ENCODE measurements at places on chromosomes 2 and 18.

DNA sequence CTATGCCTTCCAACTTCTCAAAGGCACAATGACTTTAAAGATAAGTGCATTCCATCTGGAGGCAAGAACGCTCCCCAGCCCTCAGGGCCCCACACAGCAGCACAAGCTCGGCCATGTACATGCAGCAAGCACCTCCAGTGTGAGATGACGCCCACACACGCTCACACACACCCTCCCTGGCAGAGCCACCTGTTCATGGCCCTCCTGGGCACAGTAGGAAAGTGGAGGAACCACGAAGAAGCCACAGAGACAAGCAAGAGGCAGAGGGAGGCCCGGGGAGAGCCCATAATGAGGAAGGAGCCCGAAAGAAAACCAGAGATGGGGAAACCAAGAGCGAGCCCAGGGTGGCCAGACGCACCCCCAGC, 21.7 kb downstream of the BIN1 start:
- DNase-seq = no peak

DNA sequence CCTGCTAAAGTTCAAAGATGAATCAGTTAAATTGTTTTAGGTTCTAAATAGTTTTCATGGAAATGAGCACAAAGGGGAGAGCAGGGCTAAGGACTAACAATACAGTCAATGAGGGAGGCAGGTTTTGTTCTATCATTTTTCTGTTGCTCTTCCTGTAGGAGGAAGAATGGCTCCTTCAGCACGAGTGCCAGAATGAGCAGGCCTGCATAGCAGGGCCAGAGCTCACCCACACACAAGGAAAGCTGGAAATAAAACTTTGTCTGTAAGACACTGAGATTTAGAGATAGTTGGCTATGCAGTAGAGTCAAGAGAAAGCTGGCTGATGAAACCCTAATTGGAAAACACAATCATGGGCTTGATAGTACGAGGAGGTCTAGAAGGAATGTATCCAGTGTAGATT, 313.3 kb downstream of the MBD2 start:
- no peak for DNase-seq

DNA sequence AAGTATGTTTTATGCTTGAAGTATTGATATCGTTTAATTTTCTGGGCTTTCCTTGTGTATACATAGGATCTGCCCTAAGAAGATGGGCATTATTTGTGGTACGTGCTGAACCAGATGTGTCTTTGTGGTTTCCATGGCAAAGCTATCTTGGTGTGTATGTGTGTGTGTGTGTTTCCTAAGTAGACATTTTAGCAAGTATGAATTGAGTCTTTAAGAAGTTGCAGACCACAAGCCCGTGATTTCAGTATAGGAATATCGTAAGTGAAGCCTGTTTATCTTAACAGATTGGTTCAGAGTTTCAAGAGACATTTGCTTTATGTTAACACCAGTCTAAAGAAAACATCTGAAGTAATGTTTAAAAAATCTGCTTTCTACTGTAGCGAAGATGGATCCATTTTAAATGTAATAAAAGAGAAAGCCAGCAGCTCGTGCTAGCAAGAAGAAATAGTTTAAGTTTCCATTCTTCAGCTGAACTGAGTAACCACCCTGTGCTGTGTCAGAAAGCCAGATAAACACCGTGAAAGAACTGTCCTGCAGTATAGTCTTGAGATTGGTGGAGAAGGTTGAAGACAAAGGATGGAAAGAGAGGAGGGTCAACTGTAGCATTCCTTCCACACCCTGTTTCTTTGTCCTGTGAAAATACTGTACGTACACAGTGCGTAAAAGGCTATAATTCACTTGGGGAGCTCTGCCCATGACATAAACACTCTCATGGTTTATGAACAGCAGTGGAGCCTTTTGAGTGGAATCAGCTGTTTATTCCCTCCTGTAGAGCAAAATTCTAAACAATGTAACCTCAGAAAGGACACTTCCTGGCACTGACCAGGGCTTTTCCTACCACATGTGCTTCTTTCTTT, 91.9 kb upstream of the FOSL2 start:
- no peak for DNase-seq

DNA sequence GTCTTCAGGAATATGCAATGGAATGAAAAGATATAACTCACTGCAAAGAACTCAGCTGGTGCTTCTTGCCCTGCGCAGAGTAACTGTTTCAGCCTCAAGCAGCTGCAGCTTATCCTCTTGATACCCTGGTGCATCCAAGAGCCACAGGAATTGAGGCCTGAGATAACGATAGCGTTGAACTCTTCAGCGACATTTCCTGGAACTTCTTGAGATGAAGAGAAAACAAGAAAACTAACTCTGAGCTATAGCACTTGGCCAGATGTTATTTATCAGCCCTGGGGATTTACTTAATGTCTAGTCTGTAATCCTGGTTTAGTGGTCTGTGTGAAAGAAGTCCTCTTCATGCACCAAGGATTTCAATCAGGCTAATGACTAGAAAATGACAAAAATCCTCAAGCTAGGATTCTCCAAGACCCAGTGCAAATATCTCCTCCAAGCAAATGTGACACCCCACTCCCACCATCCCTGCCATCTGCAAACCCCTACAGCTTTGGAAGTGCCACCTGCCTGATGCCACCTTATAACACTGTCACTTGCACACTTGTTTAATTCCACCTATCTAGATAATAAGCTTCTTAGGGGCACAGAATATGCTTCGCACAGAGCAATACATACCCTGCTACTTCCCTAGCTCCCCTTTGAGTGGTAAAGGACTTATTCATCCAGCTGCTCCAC, 40.6 kb downstream of the EHD3 start:
- DNase-seq = no peak

GRCh38 chr2:101790416-101790815, 92.9 kb downstream of the MAP4K4 start:
- DNase-seq = no peak

- no peak for DNase-seq
These were observed 37.3 kb downstream of the MARCO start for GRCh38 chr2:118979152-118979861.

- no peak for DNase-seq
These were observed 31.0 kb upstream of the WDSUB1 start for GRCh38 chr2:159317392-159318088.

DNA sequence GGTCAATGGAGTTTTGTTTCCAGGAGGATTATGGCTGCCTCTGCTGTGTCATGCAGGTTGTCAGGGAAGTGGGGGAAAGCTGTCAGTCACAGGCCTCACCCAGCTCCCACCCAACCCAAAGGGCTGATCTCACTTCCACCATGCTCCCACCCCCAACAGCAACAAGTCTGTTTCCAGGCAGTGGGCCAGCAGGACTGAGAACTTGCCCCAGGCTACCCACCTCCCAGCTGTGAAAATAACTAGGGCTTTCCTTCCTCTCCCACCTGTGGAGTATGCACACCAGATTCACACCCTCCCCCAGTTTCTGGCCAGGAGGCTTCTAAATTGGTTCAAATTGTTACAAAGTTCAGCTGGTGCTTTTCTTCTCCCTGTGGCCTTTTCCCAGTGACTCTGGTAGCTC, 95.6 kb upstream of the ACVR1 start:
- DNase-seq = no peak

DNA sequence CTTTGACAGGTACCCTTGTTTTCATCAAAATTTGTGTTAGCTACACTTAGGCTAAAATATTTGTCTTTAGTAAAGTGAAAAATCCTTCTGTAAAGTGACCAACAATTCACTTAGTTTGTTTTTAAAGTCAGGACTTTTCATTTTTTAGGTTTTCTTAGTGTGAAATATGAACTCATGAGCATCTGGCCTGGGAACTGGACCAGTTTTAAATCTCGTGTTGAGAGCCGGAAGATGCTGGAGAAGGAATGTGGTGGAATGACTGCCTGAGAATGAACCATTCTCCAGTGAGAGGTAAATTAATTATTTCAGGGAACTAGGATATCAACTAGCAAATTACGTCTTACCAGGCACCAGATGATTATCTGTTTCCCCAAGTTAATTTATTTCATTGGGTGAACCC, 305.7 kb downstream of the AGPS start:
- no peak for DNase-seq

- no peak for DNase-seq
These were observed 509.7 kb downstream of the ERBB4 start for GRCh38 chr2:212028798-212029394.

DNA sequence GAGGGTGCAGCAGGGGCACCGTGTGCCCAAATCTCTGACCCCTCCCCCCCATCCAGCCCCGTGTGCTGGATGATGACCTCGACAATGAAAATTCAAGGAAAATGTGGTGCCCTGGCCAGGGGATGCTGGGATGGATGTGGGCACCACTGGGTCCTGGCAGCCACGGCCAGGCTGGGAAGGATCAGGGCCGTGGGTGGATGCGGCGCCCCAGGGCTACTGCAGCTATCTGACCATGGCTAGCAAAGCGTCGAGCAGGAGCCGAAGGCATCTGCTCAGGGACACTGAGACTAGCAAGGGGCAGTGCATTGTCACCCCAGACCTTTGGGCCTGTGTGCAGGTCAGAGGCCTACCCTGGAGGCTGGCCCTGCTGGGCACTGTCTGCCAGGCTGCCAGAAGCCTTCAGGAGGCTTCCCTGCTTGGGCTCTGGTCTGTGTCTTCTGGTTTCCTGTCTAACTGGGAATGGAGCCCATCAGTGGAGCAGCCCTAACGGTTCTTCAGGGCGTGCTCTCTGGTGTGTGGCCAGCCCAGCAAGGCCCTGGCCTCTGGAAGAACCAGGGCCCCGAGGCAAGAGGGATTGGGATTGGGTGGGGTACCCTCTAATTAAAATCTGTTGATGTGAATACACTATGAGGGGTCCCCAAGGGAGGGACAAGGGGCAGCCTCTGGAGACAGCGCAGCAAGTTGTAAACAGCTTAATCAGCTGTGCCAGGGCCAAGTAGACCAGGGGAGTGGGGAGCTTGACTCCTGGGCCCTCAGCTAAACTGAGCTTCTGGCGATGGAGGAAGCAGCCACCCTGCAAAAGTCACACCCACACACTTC, 98.0 kb downstream of the STPG4 start:
- no peak for DNase-seq

- DNase-seq = no peak
These were observed 25.9 kb downstream of the CD28 start for GRCh38 chr2:203732092-203732952.

DNA sequence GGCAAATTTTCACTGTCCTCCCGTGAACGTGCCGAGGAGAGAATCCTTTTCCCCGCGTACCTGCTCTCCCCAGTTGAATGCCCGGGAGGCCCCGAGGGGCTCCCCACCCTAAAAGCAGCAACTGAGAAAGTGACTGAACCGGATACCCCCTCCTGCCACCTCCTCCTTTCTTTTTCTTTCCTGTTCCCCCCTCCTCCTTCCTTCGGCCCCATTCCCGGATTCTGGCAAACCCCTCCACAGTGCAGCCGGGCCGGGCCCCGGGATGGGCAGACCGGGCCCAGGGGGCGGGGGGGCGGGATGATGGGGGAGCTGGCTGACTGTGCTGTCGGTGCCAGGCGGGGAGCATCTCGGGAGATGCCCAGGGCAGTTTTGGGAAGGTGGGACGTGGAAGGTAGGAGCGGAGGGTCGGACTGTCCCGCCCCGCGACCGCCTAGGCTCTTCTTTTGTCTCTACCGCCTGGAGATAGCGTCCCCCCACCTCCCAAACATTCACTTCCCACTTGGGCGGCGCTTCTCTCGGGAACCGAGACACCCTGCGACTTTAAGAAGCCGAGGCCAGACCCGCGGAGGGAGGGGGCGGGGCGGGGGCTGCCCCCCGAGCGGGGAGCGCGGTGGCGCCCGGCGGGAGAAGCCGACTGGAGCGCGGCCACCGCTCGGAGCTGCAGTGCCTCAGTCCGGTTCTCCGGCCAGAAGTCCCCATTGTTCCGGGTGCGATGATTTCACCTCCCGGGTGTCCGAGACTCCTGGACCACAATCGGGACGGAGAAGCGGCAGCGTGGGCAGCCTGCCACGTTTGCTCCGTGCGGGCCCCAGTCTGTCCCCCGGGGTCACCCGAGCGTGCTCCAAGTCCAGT, 8.2 kb downstream of the DLX2 start:
- no peak for DNase-seq

DNA sequence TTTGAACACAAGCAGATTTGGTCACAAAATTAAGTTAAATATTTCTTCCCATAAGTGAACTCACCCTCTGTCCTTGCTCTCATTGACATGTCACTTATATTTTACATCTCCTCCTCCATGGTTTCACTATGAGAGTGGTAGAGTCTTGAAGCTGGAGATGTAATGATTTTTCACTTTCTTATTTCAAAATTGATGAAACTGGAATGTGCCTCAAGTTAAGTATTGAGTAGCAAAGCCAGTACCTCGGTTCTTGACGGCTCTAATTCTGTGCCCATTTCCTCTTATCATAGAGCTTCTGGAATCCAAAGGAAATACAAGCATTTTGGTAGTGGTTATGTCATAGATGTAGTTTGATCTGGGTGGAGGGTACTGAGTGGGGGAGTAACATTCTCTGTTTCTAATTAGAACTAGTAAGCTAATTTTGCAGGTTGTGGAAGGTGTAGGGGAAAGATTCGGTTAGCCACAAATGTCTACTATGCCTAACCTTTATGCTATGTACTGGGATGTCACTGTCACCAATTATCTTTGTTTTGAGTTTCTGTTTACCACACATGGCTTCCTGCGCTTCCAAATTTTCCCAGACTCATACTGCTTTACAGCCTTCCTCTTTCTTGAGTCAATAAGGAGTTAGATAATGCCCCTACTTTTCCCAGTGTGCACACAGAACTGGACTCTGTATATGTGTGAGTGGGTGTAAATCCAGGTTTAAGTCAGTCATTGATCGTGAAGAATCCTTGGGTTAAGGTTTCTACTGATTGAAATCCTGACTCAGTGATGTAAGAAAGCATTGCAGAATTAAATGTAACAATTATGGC, 96.8 kb downstream of the DIS3L2 start:
- DNase-seq = no peak

GRCh38 chr2:228575897-228576296, 394.4 kb upstream of the SPHKAP start:
- no peak for DNase-seq

- no peak for DNase-seq
These were observed 157.6 kb upstream of the CCDC68 start for GRCh38 chr18:55116863-55117262.

DNA sequence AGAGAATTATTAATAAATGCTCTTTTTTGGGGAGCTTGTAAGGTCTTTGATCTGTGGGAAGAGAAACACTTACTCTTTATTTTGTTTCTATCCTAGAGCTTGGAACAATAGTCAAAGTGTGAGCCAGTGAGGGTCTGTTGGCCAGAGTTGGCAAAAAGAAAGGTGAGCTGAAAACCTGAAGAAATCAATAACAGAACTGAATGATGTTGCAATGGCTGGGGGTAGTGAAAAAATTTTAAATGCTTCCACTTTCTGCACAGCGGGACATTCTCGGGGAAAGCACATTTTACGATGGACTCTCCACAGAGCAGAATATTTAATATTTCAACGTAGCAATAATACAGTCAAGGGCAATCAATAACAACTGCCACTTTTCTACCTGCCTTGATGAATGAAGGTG, 78.9 kb downstream of the SKA1 start:
- no peak for DNase-seq
